Fibroblast of villous mesenchyme (primary cell): ENCODE measurements at places on chromosomes 5 and 9.

GRCh38 chr5:88474574-88474973 is 205.9 kb upstream of the TMEM161B start:
- DNase-seq: no peak

DNA sequence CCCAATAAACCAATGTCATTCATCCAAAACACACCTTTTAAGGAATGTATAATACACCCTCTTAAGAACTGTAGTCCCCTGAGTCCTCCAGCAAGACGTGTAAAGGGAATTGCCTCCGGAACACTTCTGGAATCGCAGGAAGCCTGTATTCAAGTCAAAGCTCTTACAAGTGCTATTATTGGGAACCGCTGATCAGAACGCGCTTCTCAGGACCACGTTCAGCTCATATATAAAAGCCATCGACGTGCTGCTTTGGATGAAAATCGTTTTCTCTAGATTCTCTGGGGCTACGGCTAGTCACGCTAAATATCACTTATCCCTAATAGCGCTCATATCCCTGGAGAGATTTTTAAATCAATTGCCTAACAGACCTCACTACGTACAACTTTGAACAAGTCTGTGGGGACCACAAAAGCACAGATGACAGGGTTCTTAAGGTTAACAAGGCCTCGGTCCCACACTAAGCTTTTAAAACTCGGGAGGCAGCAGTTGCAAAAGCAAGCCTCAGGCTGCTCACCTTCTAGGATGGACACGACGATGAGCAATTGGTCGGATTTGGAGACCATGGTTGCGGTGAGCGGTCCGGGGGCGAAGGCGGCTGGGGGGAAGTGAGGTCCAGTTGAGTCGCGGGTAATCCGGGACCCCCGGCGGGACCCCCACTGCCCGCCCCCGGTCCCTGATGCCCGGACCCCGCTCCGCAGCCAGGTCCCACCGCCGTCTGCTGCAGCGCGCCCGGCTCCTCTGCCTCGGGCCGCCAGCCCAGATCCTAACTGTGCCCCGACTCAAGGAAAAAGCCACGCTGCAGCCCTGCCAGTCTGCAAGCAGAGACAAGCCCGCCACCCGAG is 548 bp downstream of the CEP120 start:
- peak; percentile 42 for DNase-seq

GRCh38 chr9:92187390-92187789 is 72.2 kb upstream of the SPTLC1 start:
- DNase-seq: no peak

GRCh38 chr9:8371686-8372085 is 572.1 kb upstream of the DMAC1 start:
- DNase-seq: no peak

DNA sequence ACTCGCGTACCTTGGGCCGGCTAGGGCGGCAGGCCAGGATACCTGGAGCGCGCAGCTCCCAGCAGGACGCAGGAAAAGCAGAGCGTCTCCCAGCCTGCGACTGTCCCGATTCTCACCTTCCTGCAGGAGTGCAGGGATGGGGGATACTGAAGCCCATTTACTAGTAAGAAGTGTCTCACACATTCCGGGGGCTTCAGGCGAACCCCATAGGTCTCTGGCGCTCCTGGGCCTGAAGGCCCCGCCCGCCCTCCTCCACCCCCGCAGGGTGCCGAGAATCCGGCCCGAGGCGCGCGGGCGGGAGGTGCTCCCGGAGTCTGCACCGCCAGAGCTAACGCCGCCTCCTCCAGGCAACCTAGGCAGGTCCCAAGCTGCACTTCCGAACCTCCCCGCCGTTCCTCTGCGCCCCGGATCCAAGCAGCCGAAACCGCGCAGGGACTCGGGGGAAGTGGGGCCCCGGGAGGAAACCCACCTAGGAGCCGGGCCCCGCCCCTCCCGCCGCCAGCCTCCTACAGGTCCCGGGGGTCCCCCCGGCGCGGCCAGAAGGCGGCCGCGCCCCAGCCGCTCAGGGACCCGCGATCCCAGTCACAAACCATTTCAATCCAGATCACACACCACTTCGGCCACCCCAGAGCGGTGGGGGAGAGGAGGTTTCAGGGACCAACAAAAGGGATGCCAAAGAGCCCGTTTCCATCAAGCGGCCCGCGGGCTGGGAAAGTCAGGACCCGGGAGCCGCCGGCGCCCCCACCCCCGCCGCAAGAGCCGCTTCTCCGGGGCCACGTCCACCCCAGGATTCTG is 1.2 kb downstream of the ROR2 start:
- DNase-seq: peak; percentile 70

DNA sequence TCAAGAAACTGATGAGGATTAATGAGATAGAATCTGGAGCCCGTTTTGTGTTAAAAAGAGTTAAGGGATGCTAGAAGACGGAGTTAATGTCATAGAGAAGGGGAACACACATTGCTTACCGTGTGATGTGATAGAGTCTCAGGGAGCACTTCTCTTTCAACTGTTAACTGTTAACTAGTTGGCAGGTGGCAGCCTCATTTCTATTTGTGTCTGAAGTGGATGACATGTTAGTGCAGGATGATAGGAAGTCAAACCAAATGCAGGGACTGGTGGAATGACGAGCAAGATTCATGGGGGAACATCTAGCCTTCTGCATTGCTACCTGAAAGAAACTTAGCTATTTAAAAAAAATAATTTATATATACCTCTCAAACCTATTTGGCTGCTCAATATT is 222.7 kb downstream of the MAST4 start:
- no peak for DNase-seq

DNA sequence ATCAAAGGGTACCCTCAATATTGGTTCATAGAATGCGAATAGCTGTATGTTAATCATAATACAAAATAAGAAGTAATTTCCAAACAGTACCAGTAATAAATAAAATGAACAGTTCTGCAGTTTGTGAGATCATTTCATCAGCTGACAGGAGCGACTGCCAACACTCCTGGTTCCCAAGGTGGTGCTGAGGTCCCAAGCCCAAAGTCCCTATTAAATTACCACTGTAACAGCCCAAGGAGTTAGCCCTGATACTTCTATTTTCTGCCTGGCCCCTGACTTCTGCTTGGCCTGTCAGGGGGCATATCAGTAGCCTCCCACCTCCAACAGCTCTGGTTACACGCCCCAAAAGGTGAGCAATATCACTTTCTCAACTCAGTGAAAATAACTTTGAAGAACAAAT is 47.1 kb downstream of the ANKH start:
- no peak for DNase-seq

DNA sequence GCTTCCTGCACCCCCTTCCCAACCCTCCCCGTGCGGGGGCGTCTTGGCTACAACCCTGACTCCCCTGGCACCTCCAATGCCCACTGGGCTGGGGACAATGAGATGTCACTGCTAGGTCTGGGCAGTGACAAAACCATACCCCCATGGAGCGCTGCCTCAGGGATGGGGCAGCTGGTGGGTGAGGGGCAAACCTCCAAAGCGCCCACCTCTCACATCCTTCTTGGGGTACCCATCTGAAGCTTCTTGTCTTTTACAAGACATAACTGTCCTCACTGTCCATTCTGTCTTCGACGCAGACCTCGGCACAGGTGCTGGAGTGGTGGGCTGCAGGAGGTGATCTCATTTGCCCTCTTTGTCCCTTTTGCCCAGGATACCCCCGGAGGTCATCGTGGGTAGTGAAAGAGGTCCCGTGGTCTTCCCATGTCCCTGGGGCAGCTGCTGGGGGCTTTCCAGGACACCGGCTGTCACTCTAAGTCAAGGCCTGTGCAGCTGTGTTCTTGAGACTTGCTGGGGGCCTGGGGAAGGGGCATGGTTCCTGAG is 27.8 kb upstream of the CSF1R start:
- DNase-seq: no peak

GRCh38 chr9:88949425-88949824 is 41.8 kb upstream of the S1PR3 start:
- DNase-seq: peak; percentile 76

- DNase-seq: no peak
Observed at GRCh38 chr9:117516676-117517632, 102.1 kb upstream of the ASTN2 start.

DNA sequence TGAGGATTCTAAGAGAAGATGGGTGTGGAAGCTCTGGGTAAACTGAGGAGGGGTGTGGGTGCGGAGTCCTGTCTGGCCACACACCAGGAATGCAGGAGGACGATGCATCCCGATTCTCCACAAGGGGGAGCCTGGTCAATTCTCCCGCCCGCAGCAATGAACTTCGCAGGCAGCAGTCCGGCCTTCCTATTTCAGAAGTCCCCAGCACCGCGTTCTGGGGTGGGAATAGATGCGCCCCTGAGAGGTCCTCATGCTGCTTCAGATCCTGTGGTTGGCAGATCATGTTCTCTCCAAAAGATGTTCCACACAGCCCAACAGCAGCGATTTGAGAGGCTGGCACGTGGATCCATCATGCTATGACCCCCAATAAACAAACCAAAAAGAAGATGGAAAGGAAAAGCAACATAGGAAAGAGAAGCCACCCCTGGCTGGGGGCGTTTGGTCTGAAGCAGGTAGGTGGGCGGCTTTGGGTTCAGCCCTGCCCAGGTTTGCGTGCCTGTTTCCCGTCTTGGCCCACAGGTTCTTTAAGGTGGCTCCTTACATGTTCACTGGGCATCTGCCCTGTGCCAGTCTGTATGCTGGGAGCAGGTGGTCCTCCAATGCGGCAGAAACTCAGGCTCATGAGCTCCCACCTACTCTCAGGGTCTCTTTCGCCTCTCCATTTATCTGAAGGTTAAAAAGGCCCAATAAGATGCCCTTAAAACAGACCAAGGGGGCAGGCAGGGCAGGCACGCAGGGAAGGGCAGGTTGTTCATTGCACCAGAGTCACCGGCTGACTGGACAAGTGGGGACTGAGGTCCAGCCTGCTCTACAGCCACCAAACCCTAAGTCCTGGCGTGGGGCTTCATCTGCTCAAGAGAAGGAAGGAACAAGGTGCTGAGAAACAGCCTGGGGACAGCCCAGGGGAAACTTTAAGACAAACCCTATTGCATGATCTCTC is 171.6 kb downstream of the PAX5 start:
- DNase-seq: peak; percentile 32

DNA sequence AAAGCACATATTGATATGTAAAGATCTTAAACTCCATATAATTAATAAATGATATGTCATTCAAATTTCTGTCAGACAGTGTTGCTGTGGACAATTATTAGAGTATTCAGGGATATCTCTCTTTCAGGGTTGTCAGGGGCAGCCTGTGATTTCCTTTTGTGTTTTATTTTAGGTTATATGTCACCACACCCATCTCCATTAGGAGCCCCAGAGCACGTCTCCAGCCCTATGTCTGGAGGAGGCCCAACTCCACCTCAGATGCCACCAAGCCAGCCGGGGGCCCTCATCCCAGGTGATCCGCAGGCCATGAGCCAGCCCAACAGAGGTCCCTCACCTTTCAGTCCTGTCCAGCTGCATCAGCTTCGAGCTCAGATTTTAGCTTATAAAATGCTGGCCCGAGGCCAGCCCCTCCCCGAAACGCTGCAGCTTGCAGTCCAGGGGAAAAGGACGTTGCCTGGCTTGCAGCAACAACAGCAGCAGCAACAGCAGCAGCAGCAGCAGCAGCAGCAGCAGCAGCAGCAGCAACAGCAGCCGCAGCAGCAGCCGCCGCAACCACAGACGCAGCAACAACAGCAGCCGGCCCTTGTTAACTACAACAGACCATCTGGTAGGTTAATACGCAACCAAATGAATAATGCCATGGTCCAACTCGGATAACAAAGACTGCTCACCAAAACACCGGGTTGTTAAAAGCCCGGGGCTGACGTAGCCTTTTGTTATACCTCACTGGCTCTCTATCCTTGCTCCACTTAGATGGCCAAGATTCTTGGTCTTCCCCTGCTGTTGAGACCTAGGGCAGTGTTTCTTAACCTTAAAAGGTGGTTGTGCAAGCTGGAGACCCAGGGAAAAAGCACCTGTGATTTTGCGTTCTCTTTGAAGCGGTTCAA is 24.4 kb downstream of the SMARCA2 start:
- DNase-seq: no peak

GRCh38 chr5:159231167-159231566 is 21.8 kb upstream of the RNF145 start:
- DNase-seq: peak; percentile 76

DNA sequence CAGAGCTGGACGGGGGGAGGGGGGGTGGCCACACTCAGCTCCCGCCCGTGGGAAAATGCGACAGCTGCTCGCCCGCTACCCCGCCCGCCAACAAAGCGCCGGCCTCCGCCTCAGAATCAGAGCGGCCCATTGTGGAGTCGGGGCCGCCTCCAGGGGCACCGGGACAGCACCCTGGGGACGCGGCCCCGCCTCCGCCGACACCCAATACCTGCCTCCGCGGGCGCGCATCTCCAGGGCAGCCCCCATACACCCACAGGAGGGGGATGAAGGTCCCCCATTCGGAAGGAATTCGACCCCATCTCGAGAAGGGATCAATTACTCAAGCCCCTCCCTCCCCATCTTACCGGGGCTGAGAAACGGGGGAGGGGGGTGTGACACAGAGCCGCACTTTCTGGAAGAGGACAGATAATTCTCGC is 1.3 kb downstream of the NOTCH1 start:
- peak; percentile 39 for DNase-seq

DNA sequence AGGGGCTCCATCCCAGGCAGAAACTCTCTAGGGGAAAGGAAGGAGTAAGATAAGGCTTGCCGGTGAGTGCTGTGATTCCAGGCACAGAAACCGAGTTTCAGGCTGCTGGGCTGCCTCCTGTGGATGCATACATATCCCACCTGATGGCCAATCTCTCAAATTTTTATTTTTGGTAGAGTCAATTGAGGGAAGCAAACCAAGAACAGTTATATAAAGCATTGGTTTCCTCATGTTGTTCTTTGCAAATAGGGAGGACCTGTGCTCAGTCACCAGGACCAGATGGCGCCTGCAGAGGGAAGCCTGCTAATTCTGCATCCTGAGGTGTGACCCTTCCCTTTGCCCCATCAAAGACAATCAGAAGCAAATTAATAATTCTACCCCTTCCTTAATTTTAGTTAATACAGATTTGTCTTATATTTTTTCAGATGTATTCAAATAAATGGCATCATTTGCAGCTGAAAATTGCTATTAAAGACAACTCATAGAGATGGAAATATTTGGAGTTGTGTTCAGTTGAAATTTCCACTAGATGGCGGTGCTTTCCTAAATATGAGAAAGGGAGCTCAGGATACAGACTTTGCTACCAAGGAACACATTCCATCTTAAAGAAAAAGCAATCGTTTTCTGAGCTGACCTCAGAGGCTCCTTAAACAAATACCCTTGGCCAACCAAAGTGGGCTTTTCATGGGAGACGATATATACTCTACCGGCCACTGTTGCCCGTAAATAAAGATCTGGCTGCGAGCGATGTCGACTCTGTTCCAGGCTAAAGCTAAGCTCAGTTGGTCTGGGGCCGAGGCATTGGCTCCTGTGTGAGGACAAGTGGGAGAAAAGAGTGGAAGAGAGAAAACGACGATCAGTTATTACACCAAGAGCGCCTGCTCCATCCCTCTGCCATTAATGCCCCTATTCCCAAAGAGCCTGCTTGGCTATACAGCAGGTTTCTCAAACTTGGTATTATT is 225.7 kb upstream of the KLF9 start:
- DNase-seq: peak; percentile 71

GRCh38 chr5:159102311-159102934 is 2.7 kb upstream of the EBF1 start:
- no peak for DNase-seq

GRCh38 chr9:107246259-107247254 is 36.5 kb upstream of the RAD23B start:
- peak; percentile 18 for DNase-seq
